ENCODE measurements at places on chromosomes 11 and 22. TPM values are rescaled to one million over a fixed set of nuclear protein-coding genes. Genes with fewer than 3 reads are reported as not detected.

GRCh38 chr22:26127556-26127955 lies 41.7 kb upstream of the SEZ6L start:
- no peaks in the 10 kb centered on the region for H3K36me3 ChIP-seq
- H3K4me3 ChIP-seq, result no peak overlapping the region
- DNase-seq, result no peak
- no peak overlapping the region for H3K27ac ChIP-seq

GRCh38 chr11:1279674-1280055 lies 29.8 kb downstream of the TOLLIP start:
- no peak overlapping the region for H3K4me3 ChIP-seq
- H3K36me3 ChIP-seq, result no peaks in the 10 kb centered on the region
- H3K27ac ChIP-seq, result no peak overlapping the region
- H3K27me3 ChIP-seq, result no peaks in the 10 kb centered on the region
- DNase-seq, result no peak

DNA sequence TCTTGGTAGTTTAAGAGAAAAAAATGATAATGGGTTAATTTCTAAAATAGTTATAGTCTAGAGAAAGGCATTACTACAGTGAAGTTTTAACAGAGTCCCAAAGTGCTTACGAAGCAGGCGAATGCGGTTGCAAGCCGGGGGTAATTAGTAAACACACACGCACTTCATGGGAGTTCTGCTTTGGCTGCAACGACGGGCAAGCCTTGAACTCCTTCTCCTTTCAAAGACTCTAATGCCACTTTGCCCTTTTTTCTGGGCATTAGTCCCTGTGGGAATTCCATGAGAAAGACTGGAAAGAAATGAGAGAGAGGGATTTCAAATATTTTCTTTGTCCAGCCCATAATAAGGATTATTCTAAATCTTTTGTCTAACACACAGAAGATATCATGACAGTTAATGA lies 66.1 kb downstream of the TENM4 start:
- H3K27ac ChIP-seq, result no peak overlapping the region
- DNase-seq, result peak; percentile 24
- no peaks in the 10 kb centered on the region for H3K36me3 ChIP-seq
- H3K4me1 ChIP-seq, result peaks cover 21% of the 10 kb centered on the region
- H3K27me3 ChIP-seq, result no peaks in the 10 kb centered on the region

DNA sequence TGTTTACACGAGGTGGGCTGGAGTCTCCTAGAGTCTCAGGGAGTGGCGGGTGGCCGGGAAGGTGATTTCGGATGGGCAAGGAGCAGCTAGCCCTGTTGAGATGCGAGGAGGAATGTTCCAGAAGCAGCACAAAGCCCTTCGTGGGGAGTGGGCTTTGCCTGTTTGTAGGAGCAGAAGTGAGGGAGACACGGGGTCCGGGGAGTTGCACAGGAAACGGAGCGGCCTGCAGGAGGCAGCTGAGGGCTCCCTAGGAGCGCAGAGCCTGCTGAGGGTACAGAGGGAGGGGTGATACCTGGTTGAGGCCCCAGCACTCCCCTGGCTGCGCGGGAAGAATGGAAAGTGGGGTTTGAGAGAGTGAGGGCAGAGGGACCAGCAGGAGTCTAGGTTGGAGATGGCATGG lies 847.2 kb downstream of the TBC1D22A start:
- no peak overlapping the region for H3K27ac ChIP-seq
- no peak for DNase-seq
- H3K27me3 ChIP-seq, result no peaks in the 10 kb centered on the region
- H3K36me3 ChIP-seq, result no peaks in the 10 kb centered on the region

- H3K4me1 ChIP-seq, result peaks cover 8% of the 10 kb centered on the region
- peak overlapping the region; percentile 64 for H3K4me3 ChIP-seq
- no peaks in the 10 kb centered on the region for H3K36me3 ChIP-seq
Observed at GRCh38 chr11:18720808-18721560, 5.0 kb downstream of the IGSF22 start.

DNA sequence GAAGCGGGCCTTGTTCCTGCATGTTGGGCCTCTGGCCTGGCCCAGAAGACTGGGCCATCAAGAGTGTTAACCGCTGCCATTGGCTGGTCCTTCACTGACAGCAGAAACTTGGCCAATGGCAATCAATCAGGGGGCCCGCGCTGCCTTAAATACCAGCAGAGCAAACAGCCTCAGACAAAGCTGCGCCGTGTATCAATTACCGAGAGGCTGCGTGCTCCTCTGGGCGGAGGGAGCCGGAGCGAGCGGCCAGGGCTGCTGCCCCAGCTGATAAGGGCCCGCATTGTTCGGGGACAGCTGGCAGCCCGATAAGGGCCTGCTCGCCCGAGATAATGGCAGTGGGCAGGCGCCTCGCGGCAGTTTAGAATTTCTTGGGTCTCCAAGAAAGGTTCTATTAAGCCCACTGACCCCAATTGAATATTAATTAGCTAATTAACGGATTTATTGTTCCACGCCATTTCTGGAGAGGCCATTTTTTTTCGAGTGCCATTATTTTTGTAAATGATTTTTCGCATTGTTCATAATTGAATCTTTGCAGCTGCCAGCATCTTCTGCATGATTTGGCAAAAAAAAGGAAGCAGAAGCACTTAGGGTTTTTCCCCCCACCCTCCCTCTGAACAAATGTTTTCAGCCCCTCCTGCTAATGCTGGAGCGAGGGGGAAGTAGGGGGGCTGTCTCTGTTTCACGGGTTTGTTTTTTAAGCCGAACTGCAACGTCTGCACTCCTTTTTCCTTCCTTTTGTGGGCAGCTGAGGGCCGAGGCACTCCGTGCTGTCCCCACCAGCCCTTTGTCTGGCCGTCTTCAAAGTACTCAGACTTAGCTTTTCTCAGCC lies 37.6 kb upstream of the RIC3 start:
- H3K4me1 ChIP-seq, result peaks cover 25% of the 10 kb centered on the region
- no peaks in the 10 kb centered on the region for H3K36me3 ChIP-seq
- no peaks in the 10 kb centered on the region for H3K27me3 ChIP-seq
- DNase-seq, result peak; percentile 80
- peak overlapping the region; percentile 5 for H3K4me3 ChIP-seq

DNA sequence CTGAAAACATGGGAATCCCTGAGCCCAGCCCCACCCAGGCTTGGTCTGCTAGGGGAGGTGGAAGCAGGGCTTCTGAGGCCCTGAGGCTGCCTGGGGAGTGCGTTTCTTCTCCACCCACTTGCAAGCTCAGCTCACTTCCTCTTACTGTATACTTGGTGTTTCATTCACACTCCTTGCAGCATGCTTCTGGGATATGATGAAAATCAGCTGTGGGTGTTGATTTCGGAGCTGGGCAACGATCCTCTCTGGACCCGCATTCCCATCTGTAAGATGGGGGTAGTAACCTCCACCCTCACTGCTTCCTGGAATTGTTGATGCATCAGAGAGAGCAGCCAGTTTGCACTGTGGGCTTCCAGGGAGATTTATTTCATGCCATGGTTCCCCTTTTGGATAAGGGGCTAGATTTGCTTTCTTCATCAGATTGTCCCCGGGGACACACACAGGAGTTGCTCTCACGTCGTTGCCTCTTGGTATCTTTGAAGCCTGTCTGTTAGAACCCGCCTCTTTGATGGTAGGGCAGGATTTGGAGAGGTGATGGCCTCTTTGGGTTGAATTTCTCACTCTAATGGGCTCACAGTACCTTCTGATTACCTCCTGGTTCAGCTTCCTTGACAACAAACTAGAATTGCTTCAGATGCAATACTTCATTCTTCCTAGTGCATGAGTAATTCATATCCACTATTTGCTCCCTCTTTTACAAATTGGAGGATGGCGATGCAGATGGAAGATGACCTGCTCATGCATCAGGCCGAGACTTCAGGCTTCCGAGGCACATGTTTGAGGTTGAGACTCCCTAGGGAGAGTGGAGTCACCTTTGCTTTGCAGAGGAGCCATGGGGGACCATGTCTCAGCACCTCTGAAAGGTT lies 40.4 kb downstream of the BCR start:
- no peak overlapping the region for H3K27ac ChIP-seq
- no peaks in the 10 kb centered on the region for H3K27me3 ChIP-seq
- peaks cover 41% of the 10 kb centered on the region for H3K4me1 ChIP-seq
- DNase-seq, result no peak
- no peak overlapping the region for H3K4me3 ChIP-seq
- H3K36me3 ChIP-seq, result no peaks in the 10 kb centered on the region

- no peak for DNase-seq
- H3K36me3 ChIP-seq, result no peaks in the 10 kb centered on the region
- no peaks in the 10 kb centered on the region for H3K4me1 ChIP-seq
- H3K4me3 ChIP-seq, result no peak overlapping the region
- no peaks in the 10 kb centered on the region for H3K27me3 ChIP-seq
Observed at GRCh38 chr11:84014539-84014938, 728.4 kb upstream of the CCDC90B start.

GRCh38 chr11:17388609-17389210 lies at the start of gene KCNJ11:
Gene KCNJ11, minus strand, starts transcription at chr11:17388659. Its CDS starts 568 bp downstream, at chr11:17388091.
- H3K36me3 ChIP-seq, result no peaks in the 10 kb centered on the region
- H3K27me3 ChIP-seq, result peaks cover 13% of the 10 kb centered on the region
- no peak within 1 kb of the TSS for H3K27ac ChIP-seq
- peak; percentile 36 for DNase-seq
- H3K4me1 ChIP-seq, result peaks cover 8% of the 10 kb centered on the region

GRCh38 chr22:25081409-25081824 lies 118.2 kb upstream of the CRYBB3 start:
- no peak overlapping the region for H3K27ac ChIP-seq
- no peak overlapping the region for H3K4me3 ChIP-seq
- no peaks in the 10 kb centered on the region for H3K36me3 ChIP-seq
- H3K27me3 ChIP-seq, result no peaks in the 10 kb centered on the region

DNA sequence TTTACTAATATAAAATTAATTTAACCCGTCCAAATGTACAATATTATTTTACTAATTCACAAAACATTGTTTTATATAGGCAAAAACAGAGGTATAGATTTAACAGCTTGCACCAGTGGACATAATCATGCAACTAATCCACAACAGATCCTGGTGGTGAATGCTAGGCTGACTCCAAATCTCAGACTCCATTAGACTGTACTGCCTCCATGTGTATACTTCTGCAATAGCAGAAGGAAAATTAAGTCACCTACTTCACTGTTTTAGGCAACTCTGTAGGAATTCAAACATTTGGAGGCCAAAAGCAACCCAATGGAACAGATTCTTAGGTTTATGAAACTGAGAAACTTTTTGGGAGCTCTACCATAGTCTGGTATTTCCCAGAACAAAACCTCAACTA lies 30.0 kb upstream of the RAB39A start:
- no peaks in the 10 kb centered on the region for H3K27me3 ChIP-seq

DNA sequence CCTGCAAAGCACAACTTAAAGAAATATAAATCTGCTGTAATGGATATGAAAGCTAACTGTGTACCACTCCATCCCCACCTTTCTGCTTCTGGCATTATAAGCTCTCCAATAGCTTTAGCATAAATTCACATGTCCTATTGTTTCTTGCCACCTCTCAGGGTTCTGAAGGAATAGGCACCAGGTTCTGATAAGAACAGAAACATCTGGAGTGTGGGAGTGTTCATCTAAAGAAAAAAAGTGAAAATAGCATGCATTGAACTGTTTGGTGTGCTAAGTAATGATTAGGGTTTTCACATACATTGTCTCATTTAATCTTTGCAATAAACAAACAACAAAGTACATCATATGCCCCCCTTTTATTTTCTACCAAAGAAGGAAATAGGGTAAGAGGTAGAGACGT lies 72.3 kb downstream of the FAM76B start:
- no peaks in the 10 kb centered on the region for H3K27me3 ChIP-seq
- H3K27ac ChIP-seq, result no peak overlapping the region
- no peak overlapping the region for H3K4me3 ChIP-seq
- no peaks in the 10 kb centered on the region for H3K4me1 ChIP-seq
- no peak for DNase-seq
- no peaks in the 10 kb centered on the region for H3K36me3 ChIP-seq

- H3K27me3 ChIP-seq, result no peaks in the 10 kb centered on the region
- no peaks in the 10 kb centered on the region for H3K36me3 ChIP-seq
- no peaks in the 10 kb centered on the region for H3K4me1 ChIP-seq
- no peak for DNase-seq
- H3K4me3 ChIP-seq, result no peak overlapping the region
Observed at GRCh38 chr22:44932493-44932892, 77.3 kb downstream of the PHF21B start.

DNA sequence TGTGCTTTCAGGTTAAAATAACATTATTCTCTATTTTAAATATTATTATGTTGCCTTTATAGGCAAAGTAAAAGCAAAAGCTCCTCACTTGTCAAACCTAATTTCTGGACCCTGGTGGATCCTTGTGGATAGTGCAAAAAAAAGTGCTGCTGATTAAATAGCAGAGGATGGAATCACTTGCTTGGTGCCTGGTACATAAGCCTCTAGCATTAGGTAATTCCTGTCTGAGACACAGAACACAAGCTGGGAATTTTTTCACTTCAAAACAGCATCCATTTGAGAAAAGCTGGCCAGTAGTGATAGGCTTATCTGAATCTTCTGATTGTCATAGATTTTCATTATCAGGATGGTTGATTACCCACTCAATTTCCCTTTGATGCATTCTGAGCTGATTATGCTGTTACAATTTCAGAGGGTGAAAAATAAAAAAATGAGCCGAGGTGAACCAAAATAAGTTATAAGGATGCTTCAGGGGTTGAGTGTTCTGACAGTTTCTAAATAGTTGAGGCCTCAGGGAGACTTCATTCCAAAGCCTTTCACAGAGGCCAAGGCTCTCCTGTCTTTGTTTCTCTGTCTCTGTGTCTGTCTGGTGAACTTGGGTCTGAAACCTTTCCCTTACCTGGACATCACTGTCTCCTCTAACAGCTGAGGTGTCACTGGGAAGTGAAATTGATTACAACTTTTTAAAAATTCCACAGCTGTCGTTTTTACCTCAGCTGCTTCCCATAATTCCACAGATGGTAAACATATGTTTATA lies 242.9 kb downstream of the NELL1 start:
- H3K36me3 ChIP-seq, result no peaks in the 10 kb centered on the region
- no peak overlapping the region for H3K27ac ChIP-seq
- H3K27me3 ChIP-seq, result no peaks in the 10 kb centered on the region
- H3K4me1 ChIP-seq, result peaks cover 10% of the 10 kb centered on the region

GRCh38 chr22:19361501-19362103 lies 69.9 kb downstream of the HIRA start:
- no peak overlapping the region for H3K4me3 ChIP-seq
- DNase-seq, result no peak
- H3K4me1 ChIP-seq, result no peaks in the 10 kb centered on the region
- H3K27me3 ChIP-seq, result no peaks in the 10 kb centered on the region
- no peaks in the 10 kb centered on the region for H3K36me3 ChIP-seq

- no peaks in the 10 kb centered on the region for H3K36me3 ChIP-seq
- DNase-seq, result no peak
- no peak overlapping the region for H3K4me3 ChIP-seq
- H3K27me3 ChIP-seq, result peaks cover 69% of the 10 kb centered on the region
- H3K27ac ChIP-seq, result no peak overlapping the region
Observed at GRCh38 chr11:6653097-6653496, 2.5 kb downstream of the DCHS1 start.

Gene RIC3
- total RNA-seq, result 29.5 TPM

Gene FAT3
- total RNA-seq, result 20.9 TPM

Gene PARVG
- not detected for total RNA-seq

Gene SC5D
- 80.7 TPM for total RNA-seq
